ENCODE measurements at places on chromosomes 16 and 17.

GRCh38 chr16:23960081-23960885, 124.5 kb downstream of the PRKCB start:
- DNase-seq = no peak

GRCh38 chr17:44928136-44928535, 12.8 kb upstream of the GFAP start:
- no peak for DNase-seq

DNA sequence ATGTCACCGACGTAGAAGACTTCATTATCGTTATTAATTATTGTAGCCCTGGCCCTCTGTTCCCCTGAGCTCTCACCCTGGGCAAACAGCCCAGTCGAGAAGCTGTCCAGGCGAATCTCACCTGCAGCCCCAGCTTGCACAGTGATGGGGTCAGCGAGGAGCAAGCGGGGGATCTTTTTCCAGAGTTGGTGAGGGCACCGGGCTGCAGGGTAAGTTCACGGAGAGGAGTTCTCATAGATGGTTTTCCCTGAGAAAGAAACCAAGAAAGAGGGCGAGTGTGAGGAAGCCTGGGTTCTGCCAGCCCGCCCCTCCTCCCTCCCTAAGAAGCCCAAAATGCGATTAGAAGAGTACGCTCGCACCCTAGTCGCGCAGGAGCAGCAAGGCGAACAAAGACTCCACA, 436 bp downstream of the SPAG5 start:
- no peak for DNase-seq

DNA sequence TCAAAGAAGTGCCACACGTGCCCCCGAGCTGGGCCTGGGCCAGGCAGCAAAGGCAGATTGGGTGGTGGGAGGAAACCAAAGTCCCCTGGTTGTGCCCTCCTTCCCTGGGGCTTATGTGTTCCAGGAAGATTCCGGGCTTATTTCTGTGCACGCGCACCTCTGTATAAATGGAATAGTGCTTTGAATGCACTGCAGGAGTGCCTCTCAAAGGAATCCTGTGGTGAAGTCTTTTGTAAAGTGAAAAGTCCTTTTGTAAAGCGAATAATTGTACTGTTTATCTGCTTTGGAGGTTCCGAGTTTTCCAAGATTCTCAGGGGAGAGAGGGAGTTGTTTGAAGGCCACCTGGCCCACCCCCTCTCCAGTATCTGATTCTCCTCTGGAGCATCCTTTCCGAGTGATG, 26.8 kb downstream of the C17orf75 start:
- DNase-seq = no peak

- no peak for DNase-seq
These were observed 20.4 kb upstream of the ADAM11 start for GRCh38 chr17:44738214-44738906.

- no peak for DNase-seq
These were observed 604.7 kb upstream of the SOX9 start for GRCh38 chr17:71516149-71516548.

- DNase-seq = no peak
These were observed 30.1 kb upstream of the MTSS2 start for GRCh38 chr16:70715860-70716357.

DNA sequence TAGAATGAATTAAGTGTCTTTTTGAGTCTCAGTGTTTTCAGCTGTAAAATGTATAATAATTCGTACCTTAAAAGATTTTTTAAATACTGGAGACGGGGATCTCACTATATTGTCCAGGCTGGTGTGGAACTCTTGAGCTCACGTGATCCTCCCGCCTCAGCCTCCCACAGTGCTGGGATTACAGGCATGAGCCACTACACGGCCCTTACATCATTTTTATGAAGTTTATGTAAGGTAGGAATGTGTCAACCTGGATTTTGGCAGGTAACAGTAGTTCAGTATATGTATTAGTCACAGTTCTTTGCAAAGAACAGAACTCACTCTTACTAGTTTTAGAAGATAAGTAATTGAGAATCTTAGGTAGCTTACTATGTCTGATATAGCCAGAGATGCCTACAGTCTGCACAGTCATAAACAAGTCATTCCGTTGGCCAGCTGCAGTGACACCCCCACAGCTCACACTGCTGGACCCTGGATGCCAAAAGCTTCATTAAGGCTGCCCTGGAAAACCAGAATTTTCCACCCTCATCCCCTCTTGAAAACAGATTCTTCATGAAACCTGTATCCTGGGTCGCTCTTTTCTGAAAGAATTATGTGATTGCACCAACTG, 583 bp upstream of the COX6A2 start:
- no peak for DNase-seq

GRCh38 chr16:78571898-78572358, 472.5 kb downstream of the WWOX start:
- DNase-seq = no peak

- no peak for DNase-seq
These were observed 32.4 kb downstream of the COTL1 start for GRCh38 chr16:84585467-84585866.

DNA sequence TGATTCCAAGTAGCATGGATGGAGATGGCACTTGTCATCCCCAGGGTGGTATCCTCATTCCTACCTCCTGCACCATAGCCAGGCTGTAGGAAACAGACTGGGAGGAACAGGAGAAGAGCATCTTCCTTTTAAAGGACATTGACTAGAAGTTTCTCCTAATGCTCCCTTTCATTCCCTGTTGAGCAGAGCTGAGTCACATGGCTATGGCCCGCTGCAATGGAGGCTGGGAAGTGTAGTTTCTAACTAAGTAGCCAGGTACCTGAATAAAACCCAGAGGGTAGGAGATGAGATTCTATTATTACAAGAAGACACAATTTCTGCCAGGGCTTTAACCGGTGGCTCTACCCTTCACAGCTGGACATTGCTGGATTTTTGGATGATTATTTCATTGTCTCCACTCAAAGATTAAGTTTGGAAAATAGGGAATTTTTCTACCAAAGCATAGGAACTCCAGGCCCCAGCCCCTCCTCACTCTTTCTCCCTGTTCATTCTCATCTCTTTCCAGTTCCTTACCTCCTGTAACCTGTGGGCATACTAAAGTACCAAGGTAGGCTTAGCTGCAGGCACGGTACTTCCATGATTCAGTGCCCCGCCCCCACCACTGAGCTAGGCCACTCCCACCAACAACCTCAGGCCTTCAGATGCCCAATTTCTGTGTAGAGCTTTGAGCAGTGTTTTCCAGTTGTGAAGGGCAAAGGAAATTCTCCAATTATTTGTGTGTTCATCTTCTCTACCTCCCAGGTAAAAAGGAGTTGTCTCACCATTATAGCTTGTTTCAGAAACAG, 378.3 kb downstream of the CDH13 start:
- no peak for DNase-seq

GRCh38 chr16:19006446-19007315, 22.9 kb downstream of the TMC7 start:
- DNase-seq = no peak

GRCh38 chr16:54934481-54935265, 4.0 kb downstream of the IRX5 start:
- DNase-seq = no peak

DNA sequence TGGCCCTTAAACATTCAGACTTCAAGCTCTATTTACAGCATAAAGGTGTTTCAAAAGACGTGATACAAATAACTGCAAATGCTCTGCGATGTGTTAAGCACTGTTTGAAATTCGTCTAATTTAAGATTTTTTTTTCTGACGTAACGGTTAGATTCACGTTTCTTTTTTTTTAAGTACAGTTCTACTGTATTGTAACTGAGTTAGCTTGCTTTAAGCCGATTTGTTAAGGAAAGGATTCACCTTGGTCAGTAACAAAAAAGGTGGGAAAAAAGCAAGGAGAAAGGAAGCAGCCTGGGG, 681 bp upstream of the MAPT start:
- no peak for DNase-seq

- no peak for DNase-seq
These were observed 127.0 kb downstream of the XYLT1 start for GRCh38 chr16:17343728-17344127.

GRCh38 chr16:87666919-87667318, 64.6 kb downstream of the JPH3 start:
- DNase-seq = no peak

DNA sequence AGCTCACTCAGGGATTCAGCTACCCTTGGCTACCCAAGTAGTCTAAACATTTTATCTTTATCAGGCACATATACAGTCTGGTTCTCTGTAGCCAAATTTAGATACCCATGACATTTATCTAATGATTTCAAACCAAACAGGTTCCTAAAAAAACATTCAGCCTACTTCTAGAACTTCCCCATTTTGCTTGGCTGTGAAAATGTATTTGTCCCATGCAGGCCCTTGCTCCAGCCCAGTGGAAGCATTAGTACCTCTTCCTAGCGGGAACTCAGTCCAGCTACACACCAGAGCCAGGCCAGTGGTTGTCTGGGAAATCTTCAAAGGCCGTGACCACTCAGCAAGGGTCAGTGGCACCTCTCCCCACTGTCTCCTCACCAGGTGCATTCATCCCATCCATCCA, 26.2 kb upstream of the NAGLU start:
- no peak for DNase-seq

DNA sequence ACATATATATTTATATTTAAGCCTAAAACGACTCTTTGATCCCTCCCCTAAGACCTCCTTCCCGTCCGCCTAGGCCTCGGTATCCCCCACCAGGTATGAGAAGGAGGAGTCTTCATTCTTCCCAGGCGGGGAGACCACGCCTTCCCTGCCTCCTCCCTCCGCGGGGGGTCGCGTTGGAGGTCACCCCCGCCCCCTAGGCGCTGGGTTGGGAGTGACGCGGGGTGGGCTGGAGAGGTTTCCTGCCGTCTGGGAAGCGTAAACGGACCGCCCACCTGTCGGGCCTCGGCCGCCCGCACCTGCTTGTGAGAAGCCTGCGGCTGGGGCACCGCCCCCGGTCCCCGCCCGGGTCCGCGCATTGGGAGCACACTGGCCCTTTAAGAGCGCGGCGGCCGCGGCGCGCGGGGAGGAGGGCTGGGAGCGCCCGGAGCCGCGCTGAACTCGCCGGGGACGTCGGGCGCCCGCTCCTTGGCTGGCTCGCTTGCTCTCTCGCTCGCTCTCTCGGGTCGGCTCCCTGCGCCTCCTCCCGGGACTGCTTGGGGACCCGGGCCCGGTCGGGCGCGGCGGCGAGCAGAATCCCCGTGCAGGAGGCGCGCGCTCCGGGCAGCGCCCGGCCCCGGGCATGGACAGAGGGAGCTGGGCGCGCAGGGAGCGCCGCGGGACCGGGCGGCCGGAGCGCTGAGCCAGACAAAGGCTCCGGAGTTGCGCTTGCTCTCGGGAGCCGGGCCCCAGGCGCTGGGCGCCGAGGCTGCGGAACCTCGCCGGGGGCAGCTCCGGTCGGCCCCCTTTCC, at the start of gene MMP15:
Gene MMP15 (plus strand): TSS at position 404 of the 788 bp plus-strand sequence. CDS start 597 bp downstream, outside the sequence.
- DNase-seq = no peak

DNA sequence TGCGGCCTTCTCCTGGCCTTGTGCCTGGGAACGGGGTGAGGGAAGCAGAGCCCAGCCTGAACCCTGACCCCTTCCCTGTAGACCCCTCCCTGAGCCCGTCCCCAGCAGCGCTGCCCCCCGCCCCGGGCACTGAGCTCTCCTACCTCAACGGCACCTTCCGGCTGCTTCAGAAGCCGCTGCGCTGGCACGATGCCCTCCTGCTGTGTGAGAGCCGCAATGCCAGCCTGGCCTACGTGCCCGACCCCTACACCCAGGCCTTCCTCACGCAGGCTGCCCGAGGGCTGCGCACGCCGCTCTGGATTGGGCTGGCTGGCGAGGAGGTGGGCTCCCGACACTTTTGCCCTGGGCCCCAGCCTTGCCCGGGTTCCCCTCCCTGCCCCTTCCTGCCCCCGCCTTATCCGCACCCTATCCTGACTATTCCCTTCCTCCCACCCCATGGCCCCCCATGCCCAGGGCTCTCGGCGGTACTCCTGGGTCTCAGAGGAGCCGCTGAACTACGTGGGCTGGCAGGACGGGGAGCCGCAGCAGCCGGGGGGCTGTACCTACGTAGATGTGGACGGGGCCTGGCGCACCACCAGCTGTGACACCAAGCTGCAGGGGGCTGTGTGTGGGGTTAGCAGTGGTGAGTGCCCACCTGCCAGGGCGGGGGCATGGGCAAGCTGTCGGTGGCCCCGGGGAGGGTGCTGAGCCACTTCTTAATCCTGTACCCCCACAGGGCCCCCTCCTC, 62.1 kb downstream of the MRC2 start:
- no peak for DNase-seq

DNA sequence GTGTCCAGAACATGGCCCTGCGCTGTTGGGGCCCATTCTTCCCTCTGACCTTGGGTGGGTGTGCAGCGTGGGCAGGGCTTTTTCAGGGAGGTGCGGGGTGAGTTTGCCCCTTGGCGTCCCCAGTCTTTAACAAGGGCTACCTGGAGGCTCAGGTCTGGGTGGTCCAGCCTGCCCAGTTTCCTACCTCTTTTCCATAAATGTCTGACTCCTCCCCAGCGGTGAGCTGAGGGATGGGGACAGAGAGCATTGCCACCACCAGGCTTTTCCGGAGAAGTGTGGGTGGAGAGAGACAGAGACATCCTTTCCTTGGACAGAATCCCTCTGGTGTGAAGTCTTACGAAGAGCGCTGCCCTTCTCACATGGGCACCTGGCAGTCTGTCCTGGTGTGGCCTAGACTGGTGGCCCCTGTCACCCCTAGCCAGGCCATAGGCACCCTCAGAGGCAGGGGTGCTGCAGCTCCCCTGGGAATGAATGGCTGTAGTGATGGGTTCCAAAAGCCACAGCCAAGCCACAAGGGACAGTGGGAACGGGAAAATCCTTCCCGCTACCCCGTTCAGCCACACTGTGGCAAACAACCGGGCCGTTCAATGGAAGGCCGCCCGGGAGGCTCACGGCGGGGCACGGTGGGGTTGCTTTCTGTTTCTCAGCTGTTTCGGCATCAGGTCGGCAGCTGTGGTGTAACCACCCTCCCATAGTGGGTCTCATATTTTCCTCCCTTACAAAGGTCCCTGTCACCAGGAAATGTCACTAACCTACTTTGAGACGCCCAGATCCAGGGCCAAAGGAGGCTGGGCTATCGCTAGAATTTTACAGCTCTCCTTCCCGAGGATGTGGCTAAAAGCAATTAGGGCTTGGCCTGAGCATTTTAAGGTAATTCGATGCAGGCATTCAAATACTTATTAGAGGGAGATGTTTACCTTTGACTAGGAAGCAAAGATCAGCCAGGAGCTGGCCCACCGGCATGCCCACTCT, 61.9 kb upstream of the GSE1 start:
- DNase-seq = no peak

DNA sequence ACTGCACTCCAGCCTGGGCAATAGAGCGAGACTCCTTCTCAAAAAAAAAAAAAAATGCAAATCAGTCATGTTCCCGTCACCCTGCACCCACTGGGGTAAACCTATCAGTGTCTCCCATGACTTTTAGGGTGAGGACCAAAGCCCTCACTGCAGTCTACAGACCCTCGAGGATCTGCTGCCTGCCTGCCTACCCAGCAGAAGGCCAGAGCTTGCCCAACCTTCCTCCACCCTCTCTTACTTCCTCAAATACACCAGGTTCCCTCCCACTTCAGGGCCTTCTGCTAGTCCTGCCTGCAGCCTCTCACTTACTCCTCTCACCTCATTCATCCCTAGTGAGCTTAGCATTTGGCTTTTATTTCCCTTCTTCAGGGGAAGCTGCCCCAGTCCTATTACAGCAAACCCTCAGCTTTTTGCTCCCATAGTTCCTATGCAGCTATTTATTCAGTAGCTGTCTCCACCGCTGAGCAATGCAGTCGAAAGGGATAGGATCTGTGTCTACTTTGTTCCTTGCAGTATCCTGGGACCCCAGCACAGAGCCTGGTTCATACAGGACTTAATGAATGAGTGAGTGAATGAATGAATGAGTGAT, 17.8 kb upstream of the TOB1 start:
- no peak for DNase-seq
